RPMI7951 (cell line): ENCODE measurements at places on chromosomes 3 and 15. TPM values are rescaled to one million over a fixed set of nuclear protein-coding genes. Genes with fewer than 3 reads are reported as not detected.
A peak's percentile ranks its signal among the peaks of the same experiment; 100 is the strongest.

MEIS2 gene
- 21.5 and 28.6 TPM in 2 replicates for total RNA-seq

TLR9 gene
- not detected in 2 replicates for total RNA-seq

- DNase-seq, result peak; percentile 59
These were observed 35.1 kb downstream of the CCDC54 start for GRCh38 chr3:107412376-107412775.

FILIP1L gene
- total RNA-seq, result under 0.01 TPM in 1 of 2 replicates, not detected in the other

GRCh38 chr3:481680-482079 is 285.1 kb downstream of the CHL1 start:
- no peak for DNase-seq

DNA sequence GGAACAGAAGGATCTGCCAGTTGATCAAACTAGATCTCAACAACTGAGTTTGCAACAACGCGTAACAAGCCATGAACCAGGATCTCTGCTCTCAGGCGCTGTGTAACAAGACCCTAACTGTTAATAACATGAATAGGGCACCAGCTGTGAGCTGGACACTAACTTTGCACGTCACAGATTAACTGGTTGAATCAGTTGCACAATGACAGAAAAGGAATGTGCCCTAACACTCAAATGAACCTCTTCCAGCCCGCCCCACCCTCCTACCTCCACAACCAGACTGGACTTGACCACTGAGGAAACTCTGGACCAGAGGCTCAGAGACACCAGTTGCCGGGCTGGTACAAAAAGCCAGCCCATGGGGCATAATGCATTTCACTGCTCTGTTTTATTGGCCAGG is 34.3 kb downstream of the MCF2L2 start:
- no peak for DNase-seq

DNA sequence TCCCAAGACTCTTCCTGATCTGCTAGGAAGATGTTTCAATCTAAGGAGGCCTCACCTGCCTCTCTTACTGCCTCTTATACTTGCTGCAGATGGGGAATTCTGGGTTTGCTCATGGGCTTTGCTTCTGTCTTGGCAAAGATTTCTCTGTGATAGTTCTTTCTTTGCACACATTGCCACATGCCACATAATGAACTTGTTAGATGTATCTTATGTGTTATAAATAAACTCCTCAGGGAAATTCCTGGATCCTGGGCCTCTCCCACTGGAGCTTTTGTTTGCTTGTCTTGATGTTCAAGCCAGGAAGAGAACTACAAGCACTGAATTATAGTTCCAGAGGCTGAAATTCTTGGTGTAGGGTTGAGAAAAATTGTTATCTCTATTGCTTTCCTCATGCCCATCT is 12.2 kb downstream of the RTP1 start:
- no peak for DNase-seq

GRCh38 chr3:154552338-154552737 is 122.3 kb upstream of the GPR149 start:
- no peak for DNase-seq

DNA sequence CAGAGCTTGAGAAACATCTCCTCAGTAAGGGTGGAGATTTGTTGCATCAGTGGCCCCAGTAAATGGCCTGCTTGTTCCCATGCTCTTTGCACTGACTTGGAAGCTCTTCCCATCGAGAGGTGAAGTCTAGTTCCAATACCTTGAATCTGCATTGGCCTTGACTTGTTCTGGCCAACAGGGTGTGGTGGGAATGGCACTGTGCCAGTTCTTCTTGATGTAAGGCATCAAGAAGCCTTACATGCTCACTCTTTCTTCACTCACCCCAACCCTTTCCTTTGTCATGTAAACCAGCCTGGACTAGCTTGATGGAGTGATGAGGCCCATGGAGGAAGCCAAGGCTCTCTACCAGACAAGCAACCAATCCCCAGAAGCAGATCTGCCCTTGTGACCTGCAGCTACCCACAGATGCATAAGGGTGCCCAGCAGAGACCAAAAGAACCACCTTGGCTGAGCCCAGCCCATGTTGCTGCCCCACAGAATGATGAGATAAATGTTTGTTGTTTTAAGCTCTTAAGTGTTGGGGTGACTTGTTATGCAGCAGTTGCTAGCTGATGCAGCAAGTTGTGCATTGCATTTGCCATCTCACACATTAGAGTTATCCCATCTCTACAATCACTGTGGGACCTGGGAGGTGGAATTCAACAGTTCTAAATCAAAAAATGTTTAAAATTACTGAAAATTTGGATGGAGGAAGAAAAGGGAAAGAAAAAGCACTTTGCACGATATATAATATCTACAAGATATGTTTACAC is 11.1 kb upstream of the MGLL start:
- DNase-seq, result no peak

DNA sequence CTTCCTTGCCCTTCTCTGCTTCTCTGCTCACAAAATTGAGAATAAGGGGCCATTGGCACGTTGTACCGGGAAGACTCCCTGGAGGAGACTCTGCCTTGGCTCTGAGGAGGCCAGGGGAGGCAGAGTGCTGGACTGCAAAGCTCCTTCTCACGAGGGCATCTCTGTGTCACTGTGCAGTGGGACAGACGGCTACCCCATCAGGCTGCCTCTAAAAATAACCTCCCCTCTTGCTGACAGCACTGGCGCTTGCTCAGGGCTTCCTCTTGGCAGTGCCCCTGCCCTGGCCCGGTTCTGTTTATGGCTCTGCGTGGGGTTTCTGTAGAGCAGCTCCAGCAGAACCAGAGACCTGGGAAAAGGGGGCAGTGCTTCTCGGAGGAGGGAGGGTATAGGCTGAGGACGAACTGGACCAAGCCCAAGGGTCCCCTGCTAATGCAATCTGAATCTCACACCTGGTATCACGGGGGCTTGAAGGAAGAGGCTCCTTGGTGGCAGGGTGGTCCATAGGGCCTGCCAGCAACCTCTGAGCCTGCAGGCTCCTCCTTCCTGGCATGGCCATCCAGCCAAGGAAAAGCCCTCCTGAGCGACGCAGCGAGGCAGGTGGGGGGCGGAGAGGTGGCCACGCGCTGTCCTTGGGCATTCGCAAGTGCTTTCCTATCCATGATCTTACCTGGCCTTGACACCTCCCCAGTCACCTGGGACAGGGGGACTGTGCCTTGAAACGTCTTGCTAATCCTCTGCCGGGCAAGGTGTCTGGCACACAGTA is 63.3 kb upstream of the TLE3 start:
- no peak for DNase-seq

DNA sequence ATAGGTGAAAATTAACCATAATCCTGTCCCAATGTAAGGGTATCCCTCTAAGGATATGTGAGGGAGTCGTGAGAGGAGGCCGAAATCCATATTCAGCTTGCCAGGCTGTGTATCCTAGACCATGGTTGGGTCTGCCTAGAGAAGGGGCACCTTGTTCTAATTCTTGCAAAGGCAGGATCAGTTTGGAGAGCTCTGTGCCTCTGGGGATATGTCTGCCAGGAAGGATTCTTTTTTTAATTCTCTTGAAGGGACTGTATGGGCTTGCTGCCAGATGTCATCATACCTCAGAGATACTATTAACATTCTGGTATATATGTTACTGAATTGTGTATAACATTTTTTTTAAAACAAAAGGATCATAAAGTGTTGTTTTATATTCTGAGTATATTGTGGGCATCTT is 2.4 kb downstream of the ATP1B3 start:
- peak; percentile 59 for DNase-seq

GRCh38 chr3:47890126-47890827 is 87.3 kb downstream of the DHX30 start:
- no peak for DNase-seq

DNA sequence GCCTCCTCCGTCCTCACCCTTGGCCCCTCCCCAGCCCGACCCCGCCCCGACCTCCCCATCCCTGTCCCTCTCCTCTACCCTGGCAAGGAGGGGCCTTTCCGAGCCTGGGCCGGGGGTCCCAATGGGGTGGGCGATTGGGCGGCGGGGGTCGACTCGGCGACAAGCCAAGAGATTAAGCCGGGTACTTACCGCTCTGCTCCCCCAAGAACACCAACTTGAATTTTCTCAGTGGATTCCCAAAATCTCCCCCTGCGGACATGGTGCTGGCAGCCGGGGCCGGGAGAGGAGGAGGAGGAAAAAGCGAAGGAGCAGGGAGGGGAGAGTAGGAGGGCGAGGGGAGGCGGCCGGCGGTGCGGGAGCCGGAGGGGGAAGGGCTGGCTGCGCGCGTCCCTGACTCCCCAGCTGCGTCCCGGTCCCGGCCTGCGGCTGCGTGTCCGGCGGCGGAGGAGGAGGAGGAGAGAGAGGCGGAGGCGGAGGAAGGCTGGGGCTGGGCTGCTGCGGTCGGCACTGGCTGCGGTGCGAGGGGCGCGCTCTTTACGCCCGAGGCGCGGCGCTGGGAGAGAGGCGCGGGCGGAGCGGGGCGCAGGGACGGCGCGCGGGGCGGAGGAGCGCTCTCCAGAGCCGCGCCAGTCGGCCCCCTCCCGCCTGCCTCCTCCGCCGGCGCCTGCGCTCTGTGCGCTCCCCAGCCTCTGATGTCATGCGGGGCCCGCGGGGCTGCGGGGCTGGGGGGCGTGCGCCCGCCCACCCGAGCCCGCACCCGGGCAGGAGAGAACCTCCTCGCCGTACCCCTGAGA is at the start of gene RAB6B:
Gene RAB6B (minus strand): TSS at position 675 of the 794 bp plus-strand sequence. CDS start 416 bp downstream, at position 259.
- DNase-seq, result peak; percentile 35

DNA sequence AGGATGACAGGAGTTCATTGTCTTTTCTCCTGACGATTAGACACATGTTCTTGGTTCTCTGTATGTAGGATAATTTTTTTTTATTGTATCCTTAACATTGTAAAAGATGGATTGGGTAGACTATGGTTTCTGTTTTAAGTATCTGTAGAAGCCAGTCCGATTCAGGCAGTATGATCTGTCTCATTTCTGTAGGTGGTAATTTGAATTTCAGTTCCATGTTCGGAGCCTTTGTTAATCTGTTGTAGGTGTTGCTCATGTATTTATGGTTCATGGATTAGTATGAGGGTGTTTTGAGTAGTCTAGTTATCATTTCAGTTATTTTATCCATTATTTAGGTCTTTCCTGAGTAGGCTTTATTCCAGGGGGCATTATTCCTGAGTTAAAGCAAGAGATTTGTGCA is 32.4 kb upstream of the MME start:
- no peak for DNase-seq

GRCh38 chr3:158509891-158510290 is 61.1 kb upstream of the MLF1 start:
- DNase-seq, result no peak

DNA sequence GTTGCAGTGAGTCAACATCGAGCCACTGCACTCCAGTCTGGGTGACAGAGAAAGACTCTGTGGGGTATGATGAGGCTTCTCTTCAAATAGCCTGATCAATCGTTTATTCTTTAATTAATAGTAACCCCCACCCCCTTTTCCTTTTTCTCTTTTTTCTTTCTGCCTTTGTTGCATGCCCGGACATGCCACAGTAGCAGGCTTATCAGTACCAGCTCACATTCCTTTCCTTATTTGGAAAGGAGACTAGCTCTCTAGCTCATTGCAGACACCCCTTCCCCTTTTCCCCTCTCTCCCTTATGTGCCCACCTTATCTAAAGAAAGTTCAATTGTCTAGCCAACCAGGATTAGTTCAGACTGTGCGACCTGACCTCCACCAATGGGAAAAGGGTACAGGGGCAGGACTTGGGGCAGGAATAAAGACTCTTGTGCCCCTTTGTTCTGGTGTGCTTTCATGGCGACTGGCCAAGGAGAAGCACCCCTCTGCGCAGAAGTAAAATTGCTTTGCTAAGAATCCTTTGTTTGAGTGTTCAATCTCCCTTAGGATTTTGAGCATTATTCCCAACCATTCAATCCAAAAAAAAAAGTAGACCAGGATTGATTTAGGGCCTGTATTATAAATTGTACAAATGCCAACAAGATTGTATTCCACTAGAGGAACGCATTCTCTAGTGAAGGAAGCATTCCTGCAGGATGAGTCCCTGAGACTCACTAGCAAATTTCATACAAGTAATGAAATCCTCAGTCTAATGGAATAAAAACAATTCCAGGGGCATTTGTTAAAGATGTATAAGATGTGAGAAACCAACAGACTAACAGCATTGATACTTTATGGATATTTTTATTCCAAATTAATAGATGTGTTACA is 95.8 kb upstream of the SNRPN start:
- no peak for DNase-seq

DNA sequence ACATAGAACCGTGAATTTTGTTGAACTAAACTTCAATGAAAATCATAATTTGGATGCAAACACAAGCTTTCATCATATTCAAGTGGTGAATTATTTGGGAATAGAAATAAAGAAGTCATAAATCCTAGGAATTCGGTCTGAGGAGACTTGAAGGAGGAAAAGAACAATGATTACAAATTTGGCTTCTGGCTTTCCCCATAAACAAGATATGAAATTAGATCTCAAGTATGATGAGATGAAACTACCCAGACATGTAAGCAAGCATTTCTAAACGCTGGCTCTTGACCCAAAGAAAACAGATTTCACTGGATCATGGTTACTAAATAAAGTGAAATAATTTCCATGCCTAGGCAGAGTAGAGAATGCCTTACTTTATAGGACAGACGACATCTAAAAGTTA is 146.9 kb upstream of the LRTM1 start:
- DNase-seq, result no peak

UQCRC1 gene
- 393 and 540 TPM in 2 replicates for total RNA-seq

DPPA2 gene
- total RNA-seq, result not detected in 2 replicates
